ENCODE measurements at places on chromosomes 13 and 19.

DNA sequence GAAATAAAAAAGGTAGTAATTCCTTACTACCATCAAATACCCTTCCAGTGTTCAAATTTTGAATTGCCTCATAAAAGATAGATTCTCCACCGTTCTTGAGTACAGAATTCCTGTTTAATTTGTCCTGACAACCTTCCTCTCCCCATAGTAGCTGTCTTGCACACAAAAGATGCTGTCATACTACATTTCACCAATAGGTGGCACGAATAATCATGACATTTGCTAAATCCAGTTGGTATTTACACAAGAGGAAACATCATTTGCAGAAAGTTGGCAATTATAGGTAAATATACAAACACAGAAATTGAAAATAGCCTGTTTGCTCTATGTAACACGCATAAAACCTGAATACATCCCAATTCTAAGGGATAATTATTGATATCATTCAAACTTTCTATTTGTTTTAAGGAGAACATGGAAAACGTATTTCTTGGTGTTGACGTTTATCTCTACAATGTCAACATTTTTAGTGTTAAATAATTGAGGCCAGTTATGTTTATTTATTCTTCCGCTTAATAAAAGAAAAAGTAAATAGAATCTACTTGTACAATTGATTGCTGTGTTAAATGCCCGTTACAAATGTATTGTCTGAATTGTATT lies 58.3 kb upstream of the CLDN10 start:
- peak; percentile 37 for DNase-seq

DNA sequence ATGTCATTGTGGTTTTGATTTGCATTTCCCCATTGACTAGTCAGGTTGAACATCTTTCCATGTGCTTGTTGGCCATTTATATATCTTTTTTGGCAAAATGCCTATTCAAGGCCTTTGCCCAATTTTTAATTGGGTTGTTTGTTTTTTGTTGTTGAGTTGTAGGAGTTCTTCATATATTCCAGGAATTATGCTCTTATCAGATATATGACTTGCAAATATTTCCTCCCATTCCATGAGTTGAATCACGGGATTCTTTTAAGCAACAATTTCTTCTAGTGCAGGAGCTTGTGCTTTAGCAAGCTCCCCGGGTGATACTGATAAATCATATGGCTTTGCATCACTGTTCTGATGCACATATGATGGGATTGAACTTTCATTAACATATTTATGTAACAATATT lies 47.0 kb upstream of the FLT1 start:
- DNase-seq: no peak

DNA sequence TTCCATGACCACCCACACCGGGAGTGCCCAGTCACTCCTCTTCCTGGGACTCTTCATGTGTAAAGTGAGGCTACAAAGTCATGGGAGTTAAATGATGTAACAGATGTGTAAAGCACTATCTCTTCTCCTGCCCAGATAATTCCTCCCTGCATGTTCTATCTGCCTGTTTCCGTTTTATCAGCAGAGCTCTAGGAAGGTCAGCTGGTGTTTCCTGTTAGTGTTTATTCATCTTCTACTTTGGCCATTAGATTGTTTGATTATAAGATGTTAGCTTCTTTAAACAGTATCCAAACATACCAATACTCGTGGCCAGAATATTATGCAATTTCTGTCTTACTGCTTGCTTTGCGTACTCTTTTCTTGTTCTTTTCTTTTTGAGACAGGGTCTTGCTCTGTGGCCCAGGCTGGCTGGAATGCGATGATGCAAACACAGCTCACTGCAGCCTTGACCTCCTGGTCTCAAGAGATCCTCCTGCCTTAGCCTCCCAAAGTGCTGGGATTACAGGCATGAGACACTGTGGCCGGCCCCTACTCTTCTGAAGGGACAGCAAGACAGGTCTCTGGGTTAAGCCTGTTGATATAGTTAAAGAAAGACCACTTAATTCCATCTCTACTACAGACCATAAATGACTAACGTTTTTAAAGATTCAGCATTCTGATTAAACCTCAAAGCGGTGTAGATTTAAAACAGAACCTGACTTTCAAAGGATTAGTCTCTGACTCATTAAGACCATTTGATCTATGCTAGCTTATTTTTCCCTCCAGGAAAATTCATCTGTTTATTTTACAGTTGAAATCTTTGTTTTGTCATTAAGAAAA lies 97.4 kb upstream of the AKAP11 start:
- no peak for DNase-seq

GRCh38 chr13:33931397-33932311 lies 113.7 kb downstream of the RFC3 start:
- peak; percentile 20 for DNase-seq

DNA sequence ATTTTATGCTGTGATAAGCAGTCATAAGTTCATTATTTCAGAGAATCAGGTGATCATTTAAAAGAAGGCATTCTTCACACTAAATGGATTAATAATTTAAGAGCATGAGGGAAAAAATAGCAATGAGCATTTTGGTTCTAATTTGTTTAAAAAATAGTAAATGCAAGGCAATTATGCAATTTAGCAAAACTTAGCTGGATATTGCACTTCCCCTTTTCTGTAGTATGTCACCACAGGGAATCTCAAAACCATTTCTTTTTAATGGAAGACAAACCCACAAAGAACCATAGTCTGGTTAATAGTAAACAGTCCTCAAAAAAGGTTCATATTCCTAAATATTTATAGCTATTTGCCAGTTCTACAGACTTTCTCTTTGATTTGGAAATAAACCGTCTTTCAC lies 30.2 kb downstream of the COG6 start:
- DNase-seq: no peak

DNA sequence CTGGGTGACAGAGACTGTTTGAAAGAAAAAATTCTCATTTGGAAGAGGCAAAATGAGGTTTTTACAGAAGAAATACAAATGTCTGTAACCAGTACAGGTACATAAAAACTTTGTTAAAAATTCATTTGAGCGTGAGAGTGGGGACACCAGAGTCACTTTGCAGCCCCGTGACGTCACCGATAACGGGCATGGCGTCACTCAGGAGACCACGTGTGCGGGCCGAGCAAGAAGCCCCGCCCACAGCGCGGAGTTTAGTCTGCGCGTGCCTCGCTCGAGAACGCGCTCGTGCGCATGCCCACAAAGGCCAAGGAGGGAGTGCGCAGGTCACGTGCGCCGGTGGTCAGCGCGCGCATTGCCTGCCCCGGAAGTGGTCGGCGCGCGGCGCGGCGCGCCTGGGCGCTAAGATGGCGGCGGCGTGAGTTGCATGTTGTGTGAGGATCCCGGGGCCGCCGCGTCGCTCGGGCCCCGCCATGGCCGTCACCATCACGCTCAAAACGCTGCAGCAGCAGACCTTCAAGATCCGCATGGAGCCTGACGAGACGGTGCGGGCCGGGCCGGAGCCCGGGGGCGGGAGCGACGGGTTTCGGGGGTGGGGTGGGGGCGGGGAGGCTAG lies at the start of gene RAD23A:
Gene RAD23A (plus strand): TSS at position 384 of the 613 bp plus-strand sequence. CDS start 87 bp downstream, at position 471.
- DNase-seq: peak; percentile 91

DNA sequence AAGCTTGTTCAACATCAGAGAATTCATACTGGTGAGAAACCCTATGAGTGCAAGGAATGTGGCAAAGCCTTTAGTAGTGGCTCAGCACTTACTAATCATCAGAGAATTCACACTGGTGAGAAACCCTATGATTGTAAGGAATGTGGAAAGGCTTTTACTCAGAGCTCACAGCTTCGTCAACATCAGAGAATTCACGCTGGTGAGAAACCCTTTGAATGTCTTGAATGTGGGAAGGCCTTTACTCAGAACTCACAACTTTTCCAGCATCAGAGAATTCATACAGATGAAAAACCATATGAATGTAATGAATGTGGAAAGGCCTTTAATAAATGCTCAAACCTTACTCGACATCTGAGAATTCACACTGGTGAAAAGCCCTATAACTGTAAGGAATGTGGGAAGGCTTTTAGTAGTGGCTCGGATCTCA lies 25.2 kb downstream of the ZNF383 start:
- no peak for DNase-seq

- no peak for DNase-seq
Observed at GRCh38 chr13:30848332-30849027, 57.6 kb upstream of the MEDAG start.

DNA sequence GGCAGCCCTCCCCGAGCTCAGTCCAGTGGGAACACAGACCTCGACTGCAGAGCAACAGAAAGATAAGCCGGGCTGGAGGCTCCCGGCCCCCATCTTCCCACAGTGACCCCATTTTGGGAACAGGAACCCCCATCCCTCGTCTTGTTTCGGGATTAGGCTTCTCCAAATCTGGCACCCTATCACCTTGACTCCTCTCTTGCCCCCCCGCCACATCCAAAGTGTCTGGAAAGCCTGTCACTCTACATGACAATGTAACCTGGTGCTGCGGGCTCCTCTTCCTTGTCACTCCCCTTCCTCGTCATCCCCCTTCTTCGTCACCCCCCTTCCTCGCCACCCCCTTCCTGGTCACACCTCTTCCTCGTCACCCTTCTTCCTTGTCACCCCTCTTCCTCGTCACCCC lies 10.1 kb downstream of the PAK4 start:
- DNase-seq: no peak

GRCh38 chr13:72221276-72221962 lies 354.4 kb upstream of the DACH1 start:
- DNase-seq: no peak

DNA sequence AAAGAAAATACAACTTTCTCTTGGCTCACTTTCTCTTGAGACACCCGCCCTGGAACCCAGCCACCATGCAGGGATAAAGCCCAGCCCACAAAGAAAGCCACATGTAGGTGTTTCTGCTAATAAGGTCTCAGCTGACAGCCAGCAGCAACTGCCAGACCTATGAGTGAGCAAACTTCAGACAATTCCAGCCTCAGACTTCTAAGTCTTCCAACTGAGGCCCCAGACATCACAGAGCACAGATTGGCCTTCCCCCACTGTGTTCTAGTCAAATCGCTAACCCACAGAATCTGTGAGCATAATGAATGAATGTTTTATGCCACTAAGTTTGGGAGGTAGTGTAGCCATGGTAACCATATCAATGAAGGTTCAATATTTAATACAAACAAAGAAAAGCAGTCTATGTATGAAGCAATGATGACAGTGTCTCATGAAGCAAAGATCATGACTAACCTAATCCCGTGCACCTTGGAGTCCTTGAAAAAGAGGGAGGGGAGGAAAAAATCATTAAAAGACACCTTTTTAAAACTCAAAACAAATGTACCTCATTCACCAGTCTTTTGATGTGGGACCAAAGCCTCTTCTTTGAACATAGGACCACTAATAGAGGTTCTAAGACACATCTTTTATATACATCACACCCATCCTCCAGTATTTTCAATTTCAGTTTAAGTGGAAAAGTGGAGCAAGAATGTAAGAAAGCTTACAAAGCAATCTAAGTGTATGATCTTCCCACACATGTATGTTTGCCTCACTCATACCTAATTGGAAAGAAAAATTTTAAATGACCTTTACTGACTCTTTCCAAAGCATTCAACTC lies 6.2 kb downstream of the MRPS31 start:
- no peak for DNase-seq

DNA sequence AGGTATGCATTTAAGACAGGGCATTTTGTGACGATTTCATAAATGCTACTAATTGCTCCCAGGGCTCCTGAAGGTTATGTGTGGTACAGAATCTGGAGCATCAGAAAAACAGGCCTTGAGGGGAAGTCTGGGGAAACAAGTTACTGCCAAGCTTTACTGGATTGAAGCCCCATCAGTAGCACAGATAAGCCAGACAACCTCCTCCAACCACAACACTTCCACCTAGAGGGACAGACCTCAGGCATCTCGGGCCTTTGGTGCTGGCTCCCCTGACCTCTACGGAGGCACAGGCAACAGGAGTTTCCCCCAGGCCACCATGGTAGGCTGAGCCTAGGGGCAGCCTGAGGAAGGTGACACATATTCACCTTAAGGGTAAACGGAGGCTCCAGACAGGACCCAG lies 54.1 kb downstream of the ABCC4 start:
- DNase-seq: no peak

DNA sequence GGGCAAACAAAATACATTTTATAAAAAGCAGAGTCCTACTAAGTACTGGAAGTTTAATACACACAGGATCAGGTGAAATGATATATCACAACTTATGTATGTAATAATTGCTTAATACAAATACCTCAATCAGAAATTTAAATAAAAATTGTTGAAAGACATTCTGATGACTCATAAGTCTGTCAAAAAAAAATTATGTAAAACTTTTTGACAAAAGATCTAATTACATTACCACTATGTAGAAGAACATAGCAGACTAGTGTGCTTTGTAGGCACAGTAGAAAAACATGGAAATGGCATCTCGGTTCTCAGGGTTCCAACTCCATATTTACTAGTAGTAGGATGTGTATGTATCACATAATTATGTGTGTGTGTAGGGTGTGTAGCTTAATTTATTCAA lies 156.2 kb downstream of the DNAJC3 start:
- DNase-seq: no peak

DNA sequence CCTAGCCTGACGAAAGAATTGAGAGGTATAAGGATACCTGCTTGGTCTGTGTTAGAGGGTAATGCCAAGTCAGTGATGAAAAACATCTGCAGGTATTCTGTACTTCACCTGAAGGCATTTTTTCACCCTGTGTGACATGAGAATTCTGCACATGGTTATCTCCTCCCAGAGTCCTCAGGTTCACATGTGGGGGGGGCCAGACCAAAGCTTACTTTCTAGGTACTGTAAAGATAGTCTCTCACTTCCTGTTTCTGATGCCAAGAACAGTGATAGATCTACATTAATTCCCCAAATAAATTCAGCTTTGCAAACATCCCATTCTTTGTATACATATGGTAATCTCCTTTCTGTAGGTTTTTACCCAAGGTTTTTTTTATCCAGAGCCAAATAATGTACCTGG lies 53.4 kb downstream of the GPC6 start:
- no peak for DNase-seq

Measured in SK-N-MC (cell line).